CD4-positive, alpha-beta T cell treated with Interleukin-12 subunit alpha and Interleukin-12 subunit beta, for 1 hour (primary cell): ENCODE measurements at places on chromosomes 11 and 22.
A peak's percentile ranks its signal among the peaks of the same experiment; 100 is the strongest.

GRCh38 chr11:12417691-12418611 lies 40.6 kb downstream of the PARVA start:
- DNase-seq, result no peak

- no peak for DNase-seq
These were observed 9.9 kb upstream of the NDUFS8 start for GRCh38 chr11:68020575-68020974.

GRCh38 chr22:30318799-30319419 lies 7.8 kb downstream of the TBC1D10A start:
- no peak for DNase-seq

DNA sequence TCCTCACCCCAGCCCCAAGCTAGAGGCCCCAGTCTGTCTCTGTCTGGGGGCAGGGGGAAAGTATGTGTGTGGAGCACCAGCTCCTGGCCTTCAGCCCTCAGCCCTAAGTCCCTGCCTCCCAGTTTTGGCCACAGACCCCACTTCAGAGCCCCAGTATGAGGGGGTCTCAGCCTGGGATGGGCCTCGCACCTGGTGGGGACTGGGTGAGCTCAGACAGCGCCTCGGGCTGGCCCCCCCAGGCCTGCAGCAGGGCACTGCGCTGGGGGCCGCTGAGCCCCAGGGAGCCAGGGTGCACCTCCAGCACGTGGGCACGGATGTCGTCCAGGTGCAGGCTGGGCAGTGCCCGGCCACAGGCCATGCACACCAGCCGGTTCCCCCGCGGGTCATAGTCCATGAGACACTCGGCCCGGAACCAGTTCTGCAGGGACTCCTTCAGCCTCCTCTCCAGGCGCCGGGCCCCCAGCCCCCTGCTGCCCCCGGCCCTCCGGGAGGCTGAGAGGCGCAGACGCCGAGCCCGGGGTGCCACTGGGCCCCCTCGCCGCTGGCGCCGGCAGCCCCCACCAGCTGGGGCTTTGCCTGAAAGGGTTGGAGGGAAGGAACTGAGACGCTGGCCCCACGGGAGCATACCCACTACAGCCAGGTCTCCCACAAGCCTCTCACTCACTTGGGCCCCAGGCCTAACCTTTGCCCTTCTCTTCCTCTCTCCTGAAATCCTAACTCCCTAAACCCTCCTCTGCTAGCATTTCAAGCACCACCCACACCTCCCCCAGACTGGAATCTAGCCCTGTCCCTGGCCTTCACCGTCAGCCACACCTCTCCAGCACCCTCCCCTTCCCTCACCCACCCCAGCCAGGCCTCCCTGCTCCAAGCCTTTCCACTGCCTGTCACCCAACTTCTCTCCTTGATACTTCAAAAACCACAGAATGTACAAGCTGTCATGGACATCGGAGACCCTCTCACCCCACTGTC lies 3.6 kb downstream of the ZFTA start:
- DNase-seq, result no peak

DNA sequence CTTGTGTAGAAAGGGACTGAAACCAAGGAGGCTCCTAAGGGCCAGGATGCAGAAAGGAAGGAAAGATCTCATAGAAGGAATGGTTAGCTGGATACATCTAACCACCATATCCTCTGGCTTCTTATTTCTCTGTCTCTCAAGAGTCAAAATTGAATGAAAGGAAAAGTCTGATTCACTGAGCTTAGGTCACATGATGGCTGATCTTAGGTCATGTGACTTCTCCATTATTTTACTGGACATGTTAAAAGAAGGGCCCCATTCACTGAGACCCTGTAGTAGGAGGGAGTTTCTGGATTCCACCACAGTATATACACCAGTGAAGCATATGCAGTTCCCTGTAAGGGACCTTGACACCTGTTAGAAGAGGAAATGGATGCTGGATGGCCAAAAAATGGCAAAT lies 516.6 kb downstream of the NELL1 start:
- no peak for DNase-seq

DNA sequence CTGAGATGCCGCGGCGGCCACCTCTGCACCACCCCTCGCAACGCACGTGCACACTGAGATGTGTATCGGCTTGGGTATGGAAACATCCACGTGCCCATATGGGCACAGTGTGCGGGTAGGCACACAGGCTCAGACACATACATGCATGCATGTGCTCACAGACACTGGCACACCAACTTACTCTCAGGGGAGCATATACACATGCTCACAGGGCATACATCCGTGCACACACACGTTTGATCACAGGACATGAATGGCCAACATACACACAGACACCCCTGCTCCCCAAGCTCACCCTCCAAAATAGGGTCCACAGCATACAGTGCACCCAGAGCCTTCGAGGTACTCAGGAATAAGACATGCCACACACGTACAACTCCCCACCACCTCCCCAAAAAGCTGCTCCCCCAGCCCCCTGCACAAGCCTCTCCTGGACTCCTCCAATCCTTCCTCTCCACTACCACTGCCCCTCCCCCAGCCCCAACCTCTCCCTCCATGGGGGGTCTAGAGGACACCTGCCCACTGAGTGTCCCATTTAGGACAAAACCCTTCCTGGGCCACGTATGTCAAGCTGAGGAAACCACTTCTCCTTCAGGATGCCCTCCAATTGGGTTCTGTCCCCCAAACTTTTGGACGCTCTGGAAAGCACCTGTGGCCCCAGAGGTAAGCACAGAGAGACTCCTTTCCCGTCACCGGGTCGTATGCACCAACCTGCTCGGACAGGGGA lies 53.1 kb downstream of the SLC22A12 start:
- DNase-seq, result no peak

- DNase-seq, result peak; percentile 21
These were observed 15.2 kb downstream of the PIM3 start for GRCh38 chr22:49975543-49976389.

- no peak for DNase-seq
These were observed 56.6 kb downstream of the JAM3 start for GRCh38 chr11:134125507-134125906.

- no peak for DNase-seq
These were observed 96.9 kb downstream of the MTMR3 start for GRCh38 chr22:29979777-29980321.
